Epithelial cell of prostate (primary cell): ENCODE measurements at places on chromosomes 11 and 22.

- no peak for DNase-seq
Observed at GRCh38 chr11:23991165-23991539, 505.7 kb upstream of the LUZP2 start.

GRCh38 chr11:24068197-24068596, 428.7 kb upstream of the LUZP2 start:
- no peak for DNase-seq

DNA sequence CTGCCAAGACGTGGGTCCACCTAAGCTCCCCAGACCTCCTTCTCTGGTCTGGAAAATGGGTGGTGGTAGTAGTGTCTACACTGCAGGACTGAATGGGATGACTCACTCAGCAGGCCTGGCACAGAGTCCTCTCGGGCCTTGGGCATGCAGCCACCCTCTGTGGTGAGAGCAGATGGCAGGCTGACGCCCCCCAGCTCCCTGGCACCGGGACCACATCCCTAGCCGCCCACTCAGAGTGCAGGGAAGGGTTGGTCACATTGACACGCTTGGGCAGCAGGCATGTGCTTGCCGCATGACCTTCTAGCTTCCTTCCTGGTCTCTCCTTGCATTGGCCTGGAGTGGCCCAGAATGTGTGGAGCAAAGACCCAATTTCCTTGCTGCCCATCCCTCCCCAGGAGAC, 30.7 kb upstream of the PRODH start:
- no peak for DNase-seq

GRCh38 chr11:34300026-34300925, 57.5 kb downstream of the ABTB2 start:
- DNase-seq, result no peak

GRCh38 chr22:47345025-47345424, 582.6 kb downstream of the TBC1D22A start:
- no peak for DNase-seq

GRCh38 chr22:48756146-48757111, 1071.2 kb downstream of the BRD1 start:
- no peak for DNase-seq
